ENCODE measurements at places on chromosomes 4 and X. TPM values are rescaled to one million over a fixed set of nuclear protein-coding genes. Genes with fewer than 3 reads are reported as not detected.

The STEEP1 gene
- total RNA-seq, result 51.5 TPM

The MCTS1 gene
- 28.3 TPM for total RNA-seq

The MAGEA2 gene
- not detected for total RNA-seq

The LDB2 gene
- 114 TPM for total RNA-seq

The SMARCA1 gene
- total RNA-seq, result 31.3 TPM

Data from bladder microvascular endothelial cell (primary cell).